CD4-positive, alpha-beta T cell treated with Interleukin-6 at 100 ng/mL for 8 hours (primary cell): ENCODE measurements at places on chromosomes 6 and 20.

GRCh38 chr20:61037498-61037897 lies 214.6 kb upstream of the CDH4 start:
- no peak for DNase-seq

DNA sequence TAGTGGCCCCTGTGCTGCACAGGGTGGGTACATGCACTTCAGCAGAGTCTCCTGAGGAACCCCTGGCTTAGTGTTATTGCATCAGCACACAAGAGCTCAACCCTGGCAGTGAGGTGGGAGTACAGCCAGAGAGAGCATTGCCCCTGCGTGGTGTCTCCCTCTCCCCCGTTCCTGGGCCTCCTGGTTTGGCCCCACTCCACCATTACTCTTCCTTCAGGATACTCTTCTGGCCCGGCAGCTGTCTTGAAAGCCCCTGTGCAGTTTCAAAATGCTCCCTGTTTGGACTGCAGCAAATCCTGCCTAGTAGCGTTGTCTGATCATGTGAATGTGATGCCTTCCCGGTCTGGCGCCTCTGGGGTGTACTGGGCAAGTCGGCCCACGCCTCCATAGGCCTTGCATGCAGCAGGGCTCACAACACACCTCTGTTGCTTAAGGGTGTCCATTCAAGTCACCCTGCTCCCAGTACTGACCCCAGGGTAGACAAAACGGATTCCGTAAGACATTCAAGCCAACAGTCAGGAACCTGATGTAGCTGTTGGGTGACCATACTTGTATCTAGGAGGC lies 32.1 kb downstream of the TXNDC5 start:
- no peak for DNase-seq

DNA sequence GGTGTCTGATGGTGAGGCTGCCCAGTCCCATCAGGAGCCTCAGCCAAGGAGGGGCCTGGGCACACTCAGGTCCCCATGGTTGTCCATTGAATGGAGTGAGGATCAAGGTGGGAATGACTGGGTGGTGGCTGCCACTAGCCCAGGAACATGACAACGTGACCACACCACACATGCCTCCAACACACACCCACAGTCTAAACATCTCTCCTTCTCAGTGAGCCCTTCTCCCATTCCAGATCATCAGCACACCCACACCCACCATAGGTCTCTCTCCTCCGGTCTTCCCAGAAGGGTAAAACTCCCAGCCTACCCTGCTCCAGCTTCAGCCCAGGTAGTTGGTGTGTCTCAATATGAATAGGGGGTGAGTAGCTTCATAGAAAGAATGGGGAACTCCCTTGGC lies 5.5 kb downstream of the TCF21 start:
- no peak for DNase-seq

GRCh38 chr20:46671866-46672542 lies 17.2 kb downstream of the TP53RK start:
- no peak for DNase-seq

DNA sequence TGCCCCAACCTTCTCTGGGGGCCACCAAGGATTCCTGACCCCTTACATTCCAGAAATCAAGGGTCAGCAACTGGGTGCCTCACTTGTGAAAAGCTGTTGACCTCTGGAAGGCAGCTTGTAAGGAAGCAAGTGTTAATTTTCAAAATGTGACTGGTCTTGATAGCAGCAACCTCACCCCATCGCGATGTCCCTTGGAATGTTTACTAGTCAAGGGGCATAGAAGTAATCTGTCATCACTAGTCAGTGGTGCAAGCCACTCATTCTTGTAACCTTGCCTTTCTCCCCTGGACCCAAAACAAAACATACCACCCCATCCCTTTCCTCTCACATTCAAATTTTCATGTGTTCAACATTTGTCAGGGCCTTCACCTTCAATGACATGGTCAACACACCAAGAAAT lies 30.5 kb downstream of the TBX18 start:
- no peak for DNase-seq

DNA sequence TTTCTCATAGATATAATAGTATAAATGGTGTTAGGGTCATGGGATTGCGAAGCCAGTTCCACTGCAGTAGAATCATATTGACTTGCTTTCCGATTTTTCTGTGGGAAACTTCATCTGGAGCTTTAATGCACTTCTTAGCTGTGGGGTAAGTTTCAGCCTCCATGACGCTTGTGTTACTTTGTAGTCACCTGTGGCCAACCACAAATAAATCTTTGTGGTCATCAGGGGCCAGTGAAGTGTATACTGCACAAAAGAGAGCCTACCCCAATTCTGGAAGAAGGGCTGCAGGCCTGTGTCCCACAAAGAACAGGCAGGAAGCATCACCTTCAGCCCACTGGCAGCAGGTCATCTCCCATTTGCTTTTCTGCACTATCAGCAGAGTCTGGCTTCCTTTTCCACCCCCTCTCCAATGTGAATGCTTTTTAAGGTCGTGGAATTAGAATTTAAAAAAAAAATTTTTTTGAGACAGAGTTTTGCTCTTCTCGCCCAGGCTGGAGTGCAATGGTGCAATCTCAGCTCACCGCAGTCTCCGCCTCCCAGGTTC lies 32.0 kb downstream of the MTHFD1L start:
- no peak for DNase-seq

GRCh38 chr20:59817846-59818615 lies 115.4 kb downstream of the SYCP2 start:
- DNase-seq = no peak

- no peak for DNase-seq
Observed at GRCh38 chr20:14913896-14914620, 576.6 kb upstream of the FLRT3 start.

DNA sequence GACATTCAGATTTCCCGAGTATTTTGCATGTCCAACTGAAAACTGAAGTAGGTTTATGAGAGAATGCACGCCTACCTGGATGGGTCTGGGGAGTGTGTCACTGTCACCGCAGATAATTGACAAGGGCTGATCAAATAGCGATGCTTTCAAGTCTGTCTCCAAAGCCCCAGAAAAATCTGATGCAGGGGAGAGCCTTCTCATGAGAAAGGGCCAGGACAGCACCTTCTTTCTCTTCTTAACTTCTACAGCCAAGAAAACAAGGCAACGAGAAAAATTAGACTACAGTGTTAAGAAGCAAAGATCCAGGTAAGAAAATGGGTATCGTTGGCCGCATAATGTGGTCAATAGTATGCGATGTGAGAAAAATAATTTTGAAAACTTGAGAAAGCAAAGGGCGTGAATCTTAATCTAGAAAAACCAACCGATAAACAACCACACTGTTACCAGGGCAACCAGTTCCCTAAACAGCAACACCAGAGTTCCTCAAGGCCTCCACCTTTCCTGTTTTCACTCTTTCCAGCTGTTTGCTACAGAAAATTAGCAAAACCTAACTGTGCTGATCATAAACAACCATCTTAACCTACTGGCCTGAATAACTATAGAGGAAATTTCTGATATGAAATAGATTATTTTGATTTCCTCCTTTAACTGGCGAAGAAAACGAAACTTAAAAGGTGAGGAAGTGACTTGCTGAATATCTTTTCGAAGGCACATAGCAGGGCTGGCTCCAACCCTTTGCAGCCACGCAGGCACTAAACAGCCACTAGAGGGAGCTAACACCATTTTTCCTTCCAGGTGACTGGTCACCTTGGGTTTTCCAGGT lies 2.6 kb downstream of the TAGAP start:
- peak; percentile 87 for DNase-seq

DNA sequence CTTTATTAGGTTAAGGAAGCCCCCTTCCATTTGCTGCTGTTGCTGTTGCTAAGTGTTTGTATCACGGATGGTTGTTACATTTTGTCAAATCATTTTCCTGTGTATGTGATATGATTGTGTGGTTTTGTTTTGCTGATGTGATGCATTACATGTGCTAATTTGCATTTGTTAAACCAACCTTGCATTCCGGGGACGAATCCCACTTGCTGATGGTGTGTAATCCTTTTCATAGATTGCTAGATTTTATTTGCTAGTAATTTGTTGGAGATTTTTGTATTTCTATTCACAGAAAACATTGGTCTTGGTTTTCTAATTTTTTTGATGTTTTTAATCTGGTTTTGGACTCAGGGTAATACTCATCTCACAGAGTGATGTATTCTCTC lies 167.8 kb downstream of the WDR27 start:
- DNase-seq = no peak

GRCh38 chr20:44010162-44010704 lies 95.6 kb downstream of the TOX2 start:
- DNase-seq = no peak

- no peak for DNase-seq
Observed at GRCh38 chr6:157385482-157385881, 4.5 kb downstream of the ZDHHC14 start.

DNA sequence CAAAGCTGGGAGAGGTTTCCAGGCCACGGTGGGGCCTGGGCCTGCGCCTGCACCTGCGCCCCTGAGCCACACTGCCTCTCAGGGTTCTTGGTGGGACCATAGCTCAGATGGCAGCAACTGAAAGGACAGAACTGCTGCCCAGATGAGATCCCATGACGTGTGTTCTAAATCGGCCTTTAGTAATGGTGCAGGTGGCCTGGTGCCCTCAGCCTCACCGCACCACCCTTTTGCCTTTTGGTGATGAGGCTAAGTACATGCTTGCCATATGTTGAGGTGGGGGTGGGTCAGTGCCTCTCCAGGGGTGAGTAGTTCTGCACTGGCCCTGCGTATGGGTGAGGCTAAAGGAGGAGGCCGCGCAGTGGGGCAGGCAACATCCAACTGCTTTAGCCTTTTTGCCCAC lies 7.4 kb downstream of the PSMG4 start:
- DNase-seq = no peak

DNA sequence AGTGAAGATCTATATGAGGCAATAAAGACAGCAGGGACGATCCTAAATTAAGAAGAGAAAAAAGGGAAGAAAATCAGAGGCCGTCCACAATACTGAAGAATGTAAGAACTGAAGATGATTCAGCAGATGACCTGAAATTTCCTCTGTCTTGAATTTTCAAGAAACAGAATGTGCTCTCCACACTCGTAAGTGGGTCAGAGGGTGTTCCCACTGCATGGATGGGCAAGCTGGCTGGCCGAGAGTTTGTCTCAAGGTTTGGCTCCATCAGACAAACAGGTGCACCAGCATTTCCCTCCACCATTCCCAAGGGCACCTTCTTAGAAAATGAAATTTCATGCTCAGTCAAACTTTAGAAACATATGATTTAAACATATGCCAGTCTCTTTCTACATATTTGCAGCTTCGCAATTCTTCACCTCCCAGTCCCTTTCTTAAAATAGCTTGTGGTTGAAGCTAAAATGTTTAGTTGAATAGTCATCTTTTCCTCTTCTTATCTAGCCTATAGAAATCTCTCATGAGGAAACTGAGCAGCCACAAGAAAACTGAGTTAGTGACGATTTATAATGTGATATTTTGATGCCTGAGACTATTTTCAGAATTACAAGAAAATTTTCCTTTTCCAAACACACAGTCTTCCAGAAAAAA lies 576.4 kb downstream of the PRKN start:
- no peak for DNase-seq

GRCh38 chr20:62791301-62792181 lies 4.7 kb upstream of the MRGBP start:
- DNase-seq = peak; percentile 79
